Activated naive CD8-positive, alpha-beta T cell treated with anti-CD3 and anti-CD28 coated beads, Interleukin-2, amount 50 U/mL, for 16 hours (primary cell): ENCODE measurements at places on chromosomes 7 and 10.

DNA sequence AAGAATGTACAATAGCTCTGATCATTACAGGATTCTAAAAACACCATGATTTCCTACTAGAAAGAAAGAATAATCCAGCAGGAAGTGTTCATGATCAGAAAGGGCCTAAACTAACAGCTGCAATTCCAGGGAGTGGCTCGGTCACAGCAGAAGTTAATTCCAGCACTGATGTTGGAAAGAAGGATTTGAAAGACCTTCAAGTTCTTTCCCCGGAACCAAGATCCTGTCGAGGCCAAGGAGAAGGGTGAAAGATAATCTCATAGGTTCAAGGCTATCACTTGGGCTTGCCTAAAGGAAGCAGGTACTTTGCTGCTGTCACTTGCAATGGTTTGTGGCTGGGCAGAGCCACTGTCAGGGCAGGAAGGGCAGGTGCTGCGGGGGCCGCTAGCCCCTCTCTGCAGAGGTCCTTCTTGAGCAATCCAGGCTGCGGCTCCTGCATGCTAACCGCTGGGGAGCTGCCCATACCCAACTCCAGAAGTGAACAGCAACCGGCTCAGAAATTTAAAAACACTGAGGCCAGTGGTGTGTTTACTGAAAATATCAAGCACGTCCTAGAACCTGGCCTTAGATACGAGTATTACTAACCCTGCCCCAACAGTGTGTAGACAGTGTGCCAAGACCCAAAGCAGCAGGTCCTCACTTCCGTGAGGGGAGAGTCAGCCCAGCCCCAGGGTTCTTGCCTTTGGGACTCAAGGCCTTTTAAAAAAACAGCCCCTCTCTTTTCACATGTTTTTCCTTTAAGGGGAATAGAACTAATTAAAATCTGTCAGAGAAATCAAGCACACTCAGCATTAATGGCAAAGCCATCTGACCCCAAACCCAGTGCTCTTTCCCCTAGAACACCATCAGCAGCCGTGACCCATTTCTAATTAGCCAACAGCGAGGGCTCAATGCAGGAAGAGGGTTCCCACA lies 76.8 kb downstream of the VIPR2 start:
- DNase-seq = no peak

- DNase-seq = peak; percentile 27
Observed at GRCh38 chr10:132447446-132448247, 50.6 kb downstream of the PWWP2B start.

- DNase-seq = no peak
Observed at GRCh38 chr10:46239993-46240683, 46.7 kb upstream of the ANTXRL start.

DNA sequence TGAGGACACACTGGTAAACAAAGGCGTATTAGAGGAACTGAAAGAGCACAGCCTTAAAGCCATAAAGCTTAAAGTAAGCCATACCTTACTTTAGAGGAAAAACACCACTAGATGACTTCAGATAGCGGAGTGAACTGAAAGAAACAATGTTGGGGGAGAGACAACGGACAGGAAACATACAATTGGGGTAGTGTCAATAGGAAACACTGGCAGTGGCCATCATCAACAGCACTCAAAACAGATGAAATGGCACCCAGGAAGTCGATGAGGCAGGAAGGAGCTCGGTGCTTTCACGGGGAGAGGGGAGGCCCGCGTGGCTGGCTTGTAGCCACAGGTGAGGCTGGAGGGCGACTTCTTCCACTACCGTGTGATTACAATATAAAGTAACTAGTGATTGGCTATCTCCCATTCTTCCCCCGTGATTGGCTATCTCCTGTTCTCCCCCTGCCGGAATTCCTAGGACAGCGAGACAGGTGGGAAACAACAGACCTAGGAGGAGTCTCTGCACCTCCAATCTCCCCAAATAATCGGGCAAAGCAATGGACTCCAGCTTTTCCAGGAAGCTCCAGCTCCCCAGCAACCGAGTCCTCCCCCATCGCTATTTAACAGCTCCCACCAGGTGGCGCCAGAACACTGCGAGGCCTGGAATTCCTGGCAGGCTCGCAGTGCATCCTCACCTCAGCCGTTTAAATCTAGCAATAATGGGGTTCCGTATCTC lies 2.4 kb upstream of the TAS2R38 start:
- DNase-seq = peak; percentile 25

DNA sequence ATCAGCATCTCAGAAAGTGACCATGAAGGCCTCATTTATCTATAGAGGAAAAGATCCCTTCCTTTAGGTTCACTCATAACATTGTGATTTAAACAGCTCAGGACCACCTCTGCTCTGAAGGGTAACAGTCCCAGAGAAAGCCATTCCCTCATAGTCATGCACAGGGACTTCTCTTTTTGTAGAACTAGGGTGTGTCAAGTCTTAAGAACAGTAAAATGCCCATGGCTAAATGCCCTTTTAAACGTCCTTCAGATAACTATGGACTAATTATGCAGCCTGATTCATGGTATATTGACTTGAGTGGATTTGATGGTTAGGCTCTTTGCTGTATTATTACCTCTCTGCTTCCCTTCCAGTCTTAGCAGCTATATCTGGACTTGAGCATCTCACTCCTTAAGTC lies 337.8 kb downstream of the SORCS1 start:
- DNase-seq = no peak

- DNase-seq = no peak
Observed at GRCh38 chr10:11406746-11407145, 204.7 kb downstream of the USP6NL start.

GRCh38 chr10:59047180-59047579 lies 129.3 kb upstream of the PHYHIPL start:
- DNase-seq = no peak

DNA sequence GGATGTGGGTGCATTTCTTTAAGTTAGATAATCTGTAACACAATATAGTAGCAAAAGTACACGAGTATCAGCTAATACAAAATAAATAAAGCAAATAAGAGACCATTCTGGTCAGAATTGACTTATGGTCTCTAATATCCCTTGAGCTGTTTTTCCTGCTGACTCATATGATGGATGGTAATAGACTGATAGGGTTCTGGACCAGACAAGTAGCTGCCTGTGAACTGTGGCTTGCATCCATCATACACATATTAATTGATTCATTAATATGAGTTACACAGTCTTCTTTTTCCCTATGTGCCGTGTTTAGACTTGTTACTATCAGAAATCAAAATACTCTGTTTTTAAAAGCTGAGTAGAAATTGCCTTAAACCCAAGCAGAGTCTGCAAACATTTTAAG lies 762.8 kb downstream of the GATA3 start:
- DNase-seq = no peak

DNA sequence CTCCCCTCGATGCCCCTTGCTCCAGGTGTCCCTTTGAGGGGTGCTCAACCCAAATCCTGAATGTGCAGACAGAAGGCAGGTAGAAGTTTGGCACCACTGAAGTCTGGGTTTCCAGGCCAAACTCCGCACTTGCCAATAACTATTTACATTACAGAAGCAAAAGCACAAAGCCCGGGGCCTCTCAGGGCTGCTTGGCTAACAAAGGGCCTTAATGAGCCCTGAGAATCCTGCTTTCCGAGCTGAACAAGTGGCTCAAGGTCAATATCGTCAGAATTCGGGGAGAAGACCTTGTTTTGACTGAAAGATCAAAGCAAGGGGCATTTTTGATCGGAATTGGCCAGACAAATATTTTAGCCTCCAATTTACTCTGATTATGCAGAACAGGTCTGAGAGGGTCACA lies 189.9 kb downstream of the HERPUD2 start:
- DNase-seq = no peak

GRCh38 chr7:158586499-158587161 lies 993 bp downstream of the PTPRN2 start:
- DNase-seq = no peak

DNA sequence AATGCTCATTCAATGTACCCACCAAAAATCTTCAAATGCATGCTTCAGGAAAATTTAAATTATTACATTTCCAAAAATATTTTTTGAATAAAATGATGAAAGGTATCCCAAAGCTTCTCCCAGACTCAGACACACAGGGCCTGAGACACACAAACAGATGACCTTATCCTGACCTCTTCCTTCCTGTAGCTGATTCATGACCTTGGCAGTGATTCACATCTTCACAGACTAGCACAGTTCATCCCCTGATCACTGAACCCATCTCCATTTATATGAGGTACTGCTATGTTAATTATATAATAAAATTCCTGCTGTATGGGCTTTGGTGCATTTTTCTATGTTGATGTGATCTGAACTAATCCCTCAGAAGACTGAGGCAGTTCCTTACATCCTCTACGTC lies 265.0 kb upstream of the GLI3 start:
- no peak for DNase-seq

- no peak for DNase-seq
Observed at GRCh38 chr10:29050081-29050480, 238.8 kb upstream of the LYZL1 start.

DNA sequence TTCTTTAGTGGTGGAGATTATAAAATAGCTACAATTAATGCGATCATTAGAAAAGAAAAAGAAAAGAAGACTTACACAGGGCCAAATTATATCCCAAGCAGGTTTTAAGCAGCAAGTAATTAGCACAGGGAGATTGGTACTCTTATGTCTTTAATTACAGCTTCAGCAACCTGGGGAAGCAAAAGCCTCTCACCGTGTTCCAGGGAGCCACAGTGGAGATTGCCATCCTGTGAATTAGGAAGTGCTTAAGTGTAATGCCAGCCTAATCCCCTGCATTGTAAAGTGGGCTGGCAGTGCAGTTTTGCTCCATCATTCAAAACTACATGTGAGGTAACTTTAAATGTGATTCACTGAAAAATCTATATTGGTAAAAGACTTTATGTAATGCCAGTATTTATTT lies 533.5 kb upstream of the COBL start:
- no peak for DNase-seq

GRCh38 chr7:4156190-4156589 lies 525.9 kb upstream of the FOXK1 start:
- DNase-seq = no peak

- no peak for DNase-seq
Observed at GRCh38 chr7:157133304-157133703, 5.4 kb upstream of the UBE3C start.

GRCh38 chr10:131354380-131354779 lies 42.9 kb upstream of the TCERG1L start:
- no peak for DNase-seq

GRCh38 chr7:42426163-42426562 lies 189.2 kb upstream of the GLI3 start:
- no peak for DNase-seq

DNA sequence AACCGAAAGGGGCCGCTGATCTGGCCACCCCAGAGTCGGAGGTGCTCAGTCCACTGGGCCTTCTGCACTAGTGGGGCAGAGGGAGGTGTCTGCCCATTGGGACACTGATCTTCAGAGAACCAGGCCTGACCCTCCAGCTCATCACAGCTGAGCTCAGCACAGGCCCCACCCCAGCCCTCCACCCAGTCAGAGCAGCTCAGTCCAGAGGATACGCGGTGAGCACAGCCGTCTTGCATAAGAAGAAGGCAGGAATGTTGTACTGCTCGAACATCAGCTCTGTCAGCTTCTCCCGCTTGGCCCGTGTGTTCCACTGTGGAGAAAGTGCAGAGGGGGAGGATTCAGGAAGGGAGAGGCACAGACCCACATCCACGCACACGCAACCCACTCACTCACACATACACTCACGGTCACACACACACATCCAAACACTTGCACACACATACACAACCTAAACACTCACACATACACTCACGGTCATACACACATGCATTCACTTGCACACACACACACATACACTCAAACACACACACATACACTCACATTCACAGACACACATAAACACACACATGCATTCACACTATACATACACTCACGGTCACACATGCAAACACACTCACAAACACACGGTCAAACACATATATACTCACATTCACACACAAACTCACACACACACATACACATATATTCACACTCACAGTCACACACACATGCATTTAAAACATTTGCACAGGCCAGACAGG lies 6.3 kb downstream of the ACTL6B start:
- no peak for DNase-seq

DNA sequence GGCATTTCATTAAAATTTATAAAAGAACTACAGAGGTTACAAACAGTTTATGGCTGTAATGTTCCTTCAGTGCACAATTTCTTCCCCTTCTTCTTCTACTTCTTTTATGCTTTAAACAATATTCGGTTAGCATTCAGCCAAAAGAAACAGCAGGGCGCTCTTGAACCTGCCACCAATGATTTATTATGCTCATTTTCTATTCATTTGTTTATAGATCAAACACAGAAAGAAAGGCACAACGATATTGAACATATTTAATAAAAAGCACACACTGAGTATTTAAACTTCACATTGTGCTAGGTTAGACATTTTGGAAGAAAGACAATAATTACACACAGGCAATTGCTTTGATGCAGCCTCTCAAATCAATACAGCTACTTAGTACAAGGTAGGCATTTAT lies 1025.8 kb upstream of the LRRN3 start:
- no peak for DNase-seq

- DNase-seq = no peak
Observed at GRCh38 chr7:66903360-66904062, 17.5 kb upstream of the TMEM248 start.

DNA sequence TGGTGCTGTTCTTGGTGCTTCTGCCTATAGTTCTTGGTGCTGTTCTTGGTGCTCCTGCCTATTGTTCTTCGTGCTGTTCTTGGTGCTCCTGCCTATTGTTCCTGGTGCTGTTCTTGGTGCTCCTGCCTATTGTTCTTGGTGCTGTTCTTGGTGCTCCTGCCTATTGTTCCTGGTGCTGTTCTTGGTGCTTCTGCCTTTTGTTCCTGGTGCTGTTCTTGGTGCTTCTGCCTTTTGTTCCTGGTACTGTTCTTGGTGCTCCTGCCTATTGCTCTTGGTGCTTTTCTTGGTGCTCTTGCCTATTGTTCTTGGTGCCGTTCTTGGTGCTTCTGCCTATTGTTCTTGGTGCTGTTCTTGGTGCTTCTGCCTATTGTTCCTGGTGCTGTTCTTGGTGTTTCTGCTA lies 71.1 kb downstream of the PTPRN2 start:
- DNase-seq = no peak

GRCh38 chr10:1559761-1560160 lies 177.6 kb downstream of the ADARB2 start:
- DNase-seq = no peak

DNA sequence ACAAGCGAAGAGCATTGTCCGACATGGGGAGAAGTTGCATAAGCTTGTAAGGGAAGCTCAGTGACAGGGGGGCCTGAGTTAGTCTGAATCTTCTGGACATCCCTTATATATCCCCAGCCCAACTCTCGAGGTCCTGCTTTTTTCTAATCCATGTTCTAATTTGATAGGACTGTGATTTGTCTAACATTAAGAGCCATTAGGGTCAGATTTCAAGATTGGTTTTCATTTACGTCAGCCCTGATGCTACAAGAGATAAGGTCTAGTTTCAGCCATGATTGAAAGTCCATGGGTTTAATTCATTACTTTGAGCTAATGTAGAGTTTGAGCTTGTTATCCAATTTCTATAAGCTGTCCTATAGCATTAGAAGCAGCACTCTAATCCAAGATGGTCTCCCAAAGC lies 20.3 kb downstream of the TLX1 start:
- no peak for DNase-seq

DNA sequence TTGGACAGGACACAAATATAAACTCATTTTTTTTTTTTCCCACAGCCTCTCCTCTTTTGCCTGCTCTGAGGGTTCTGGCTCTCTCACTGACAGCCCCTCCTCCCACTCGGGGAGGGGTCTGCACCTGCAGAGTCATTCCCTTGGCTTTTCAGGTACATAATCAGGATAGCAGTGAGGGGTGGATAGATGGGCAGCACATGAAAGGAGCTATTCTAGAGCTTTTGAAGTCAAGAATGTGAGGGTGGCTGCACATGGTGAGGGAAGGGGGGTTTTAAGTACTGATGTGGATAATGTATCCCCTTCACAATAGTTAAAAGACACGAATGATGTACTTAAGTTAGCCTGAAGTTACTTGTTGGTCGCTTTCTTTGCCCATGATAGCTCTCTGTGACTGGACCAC lies 76.2 kb downstream of the CFAP58 start:
- no peak for DNase-seq
